Effector memory CD4-positive, alpha-beta T cell (primary cell): ENCODE measurements at places on chromosomes 1 and 21.

DNA sequence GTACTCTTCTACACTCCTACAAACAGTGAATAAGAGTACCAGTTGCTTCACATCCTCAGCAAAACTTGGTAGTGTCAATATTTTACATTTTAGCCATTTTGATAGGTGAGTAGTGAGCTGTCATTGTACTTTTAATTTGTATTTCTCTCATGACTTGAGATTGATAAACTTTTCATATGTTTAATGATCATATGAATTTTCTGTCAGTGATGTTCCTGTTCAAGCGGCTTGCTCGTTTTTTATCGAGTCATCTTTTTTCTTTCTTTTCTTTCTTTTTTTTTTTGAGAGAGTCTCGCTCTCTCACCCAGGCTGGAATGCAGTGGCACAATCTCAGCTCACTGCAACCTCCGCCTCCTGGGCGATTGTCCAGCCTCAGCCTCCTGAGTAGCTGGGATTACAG is 17.0 kb upstream of the WDTC1 start:
- H3K4me1 ChIP-seq, result no peaks in the 10 kb centered on the region
- H3K27me3 ChIP-seq, result no peaks in the 10 kb centered on the region
- H3K4me3 ChIP-seq, result no peak overlapping the region
- no peak overlapping the region for H3K27ac ChIP-seq
- DNase-seq, result no peak

- no peaks in the 10 kb centered on the region for H3K4me1 ChIP-seq
- H3K27ac ChIP-seq, result no peak overlapping the region
- no peaks in the 10 kb centered on the region for H3K27me3 ChIP-seq
- no peak for DNase-seq
Observed at GRCh38 chr1:204572923-204573922, 57.0 kb downstream of the MDM4 start.

- DNase-seq, result no peak
- no peaks in the 10 kb centered on the region for H3K36me3 ChIP-seq
- no peak overlapping the region for H3K4me3 ChIP-seq
- H3K27me3 ChIP-seq, result no peaks in the 10 kb centered on the region
- no peak overlapping the region for H3K27ac ChIP-seq
- H3K4me1 ChIP-seq, result no peaks in the 10 kb centered on the region
Observed at GRCh38 chr1:172456344-172456769, 12.5 kb upstream of the PIGC start.

DNA sequence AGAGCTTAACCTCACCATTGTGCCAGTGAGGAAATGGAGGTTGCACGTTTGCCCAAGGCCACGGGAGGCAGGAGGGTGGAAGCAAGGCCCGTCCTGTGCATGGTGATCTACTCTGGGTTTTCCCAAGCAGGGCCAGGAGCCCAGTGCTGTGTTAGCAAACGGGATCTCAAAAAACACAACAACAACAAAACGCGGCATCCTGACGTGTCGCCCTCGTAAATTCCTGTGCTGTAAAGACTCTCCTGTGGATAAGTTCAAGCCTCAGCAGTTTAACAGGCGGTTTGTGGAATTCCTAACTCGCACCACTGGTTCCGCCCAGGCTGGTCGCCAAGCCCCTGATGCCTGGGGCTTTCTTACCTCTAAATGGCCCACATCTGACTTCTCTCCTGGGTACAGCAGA is 39.1 kb downstream of the TFF3 start:
- H3K27me3 ChIP-seq, result no peaks in the 10 kb centered on the region
- no peak overlapping the region for H3K27ac ChIP-seq
- H3K4me3 ChIP-seq, result no peak overlapping the region

DNA sequence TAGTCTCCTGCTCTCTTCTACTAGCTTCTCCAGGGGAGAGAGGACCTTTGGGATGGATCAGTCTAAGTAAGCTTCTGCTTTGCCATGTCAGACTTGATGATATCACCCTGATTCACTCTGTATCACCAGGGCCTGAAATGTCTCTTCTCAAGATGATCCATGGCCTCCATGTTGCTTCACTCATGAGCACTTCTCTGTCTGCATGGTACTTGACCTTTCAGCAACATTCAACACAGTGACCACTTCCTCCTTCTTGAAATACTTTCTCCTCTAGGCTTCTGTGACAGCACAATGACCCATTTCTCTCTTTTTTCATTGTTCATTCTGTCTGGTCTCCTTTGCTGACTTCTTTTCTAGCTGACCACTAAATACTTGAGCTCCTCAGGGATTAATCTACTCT is 35.3 kb upstream of the NGF start:
- no peaks in the 10 kb centered on the region for H3K27me3 ChIP-seq
- no peak for DNase-seq
- no peak overlapping the region for H3K4me3 ChIP-seq
- no peaks in the 10 kb centered on the region for H3K4me1 ChIP-seq
- no peaks in the 10 kb centered on the region for H3K36me3 ChIP-seq

DNA sequence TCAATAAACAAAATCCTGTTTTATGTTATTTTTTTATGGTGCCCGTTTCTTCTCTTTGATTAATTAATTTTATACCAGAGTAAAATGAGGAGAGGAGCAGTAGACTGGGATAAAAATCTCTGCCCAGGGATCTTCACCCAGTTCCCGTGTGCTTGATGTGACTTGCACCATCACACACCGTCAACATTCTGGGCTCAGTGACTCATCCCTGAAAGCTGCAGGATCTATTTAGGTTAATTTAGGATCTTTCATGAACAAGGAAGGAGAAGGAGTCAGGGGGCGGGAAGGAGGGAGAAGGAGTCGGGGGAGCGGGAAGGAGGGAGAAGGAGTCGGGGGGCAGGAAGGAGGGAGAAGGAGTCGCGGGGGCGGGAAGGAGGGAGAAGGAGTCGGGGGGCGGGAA is 182.4 kb downstream of the SMYD3 start:
- H3K4me3 ChIP-seq, result no peak overlapping the region
- H3K4me1 ChIP-seq, result no peaks in the 10 kb centered on the region
- no peaks in the 10 kb centered on the region for H3K36me3 ChIP-seq
- H3K27me3 ChIP-seq, result no peaks in the 10 kb centered on the region
- H3K27ac ChIP-seq, result no peak overlapping the region

DNA sequence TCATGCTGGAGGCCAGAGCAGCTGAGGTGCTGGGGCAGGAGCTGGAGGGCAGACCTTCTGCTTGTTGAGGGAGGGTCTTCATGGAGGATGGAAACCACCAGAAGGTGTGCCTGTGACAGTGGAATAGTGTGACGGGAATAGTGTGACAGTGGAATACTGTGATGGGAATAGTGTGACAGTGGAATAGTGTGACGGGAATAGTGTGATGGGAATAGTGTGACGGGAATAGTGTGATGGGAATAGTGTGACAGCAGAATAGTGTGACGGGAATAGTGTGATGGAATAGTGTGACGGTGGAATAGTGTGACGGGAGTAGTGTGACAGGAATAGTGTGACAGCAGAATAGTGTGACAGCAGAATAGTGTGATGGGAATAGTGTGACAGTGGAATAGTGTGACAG is 325.1 kb downstream of the HHAT start:
- no peaks in the 10 kb centered on the region for H3K4me1 ChIP-seq
- no peak for DNase-seq
- H3K27ac ChIP-seq, result no peak overlapping the region
- no peaks in the 10 kb centered on the region for H3K27me3 ChIP-seq

DNA sequence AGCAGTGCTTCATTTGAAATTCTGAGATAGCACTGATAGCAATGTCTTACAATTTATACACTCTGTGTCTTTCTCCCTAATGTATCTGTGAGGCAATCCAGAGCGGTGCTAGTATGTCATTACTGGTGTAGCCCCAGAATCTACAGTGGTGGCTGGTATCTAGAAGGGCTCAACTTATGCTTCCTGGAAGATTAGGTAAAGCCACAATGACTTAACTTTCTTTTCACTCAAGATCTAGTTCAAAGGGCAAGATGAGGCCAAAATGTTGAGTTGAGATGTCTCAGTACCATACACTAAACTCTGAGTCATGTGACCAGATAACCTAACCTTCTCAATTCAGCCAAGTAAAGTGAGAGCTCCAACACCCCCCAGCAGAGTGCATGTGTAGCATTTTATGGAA is 77.5 kb downstream of the PAPPA2 start:
- no peak overlapping the region for H3K4me3 ChIP-seq
- H3K27ac ChIP-seq, result no peak overlapping the region

DNA sequence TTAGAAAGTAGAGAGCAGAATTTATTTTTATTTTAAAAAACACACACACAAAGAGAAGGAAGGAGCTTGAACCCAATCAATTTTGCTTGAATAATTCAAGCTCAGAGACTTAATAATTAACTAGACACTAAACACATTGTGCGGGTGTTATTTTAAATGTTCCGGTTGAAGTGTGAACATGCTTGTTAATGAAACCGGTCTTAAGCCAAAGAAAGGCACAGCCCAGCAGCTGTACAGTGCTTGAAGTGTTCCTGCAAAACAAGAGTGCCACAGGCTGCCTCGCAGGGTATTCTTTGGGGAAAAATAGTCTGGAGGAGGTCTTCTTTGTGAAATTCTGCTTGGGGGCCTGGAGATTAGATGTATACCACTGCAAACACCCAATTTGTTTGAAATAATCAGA is 2.2 kb upstream of the CDC42BPA start:
- no peak overlapping the region for H3K27ac ChIP-seq
- no peak overlapping the region for H3K4me3 ChIP-seq
- peaks cover 34% of the 10 kb centered on the region for H3K27me3 ChIP-seq
- no peaks in the 10 kb centered on the region for H3K36me3 ChIP-seq
- DNase-seq, result no peak

- DNase-seq, result no peak
- no peak overlapping the region for H3K27ac ChIP-seq
- H3K4me3 ChIP-seq, result no peak overlapping the region
- no peaks in the 10 kb centered on the region for H3K36me3 ChIP-seq
- no peaks in the 10 kb centered on the region for H3K27me3 ChIP-seq
Observed at GRCh38 chr21:19992540-19992939, 1005.7 kb upstream of the NCAM2 start.

DNA sequence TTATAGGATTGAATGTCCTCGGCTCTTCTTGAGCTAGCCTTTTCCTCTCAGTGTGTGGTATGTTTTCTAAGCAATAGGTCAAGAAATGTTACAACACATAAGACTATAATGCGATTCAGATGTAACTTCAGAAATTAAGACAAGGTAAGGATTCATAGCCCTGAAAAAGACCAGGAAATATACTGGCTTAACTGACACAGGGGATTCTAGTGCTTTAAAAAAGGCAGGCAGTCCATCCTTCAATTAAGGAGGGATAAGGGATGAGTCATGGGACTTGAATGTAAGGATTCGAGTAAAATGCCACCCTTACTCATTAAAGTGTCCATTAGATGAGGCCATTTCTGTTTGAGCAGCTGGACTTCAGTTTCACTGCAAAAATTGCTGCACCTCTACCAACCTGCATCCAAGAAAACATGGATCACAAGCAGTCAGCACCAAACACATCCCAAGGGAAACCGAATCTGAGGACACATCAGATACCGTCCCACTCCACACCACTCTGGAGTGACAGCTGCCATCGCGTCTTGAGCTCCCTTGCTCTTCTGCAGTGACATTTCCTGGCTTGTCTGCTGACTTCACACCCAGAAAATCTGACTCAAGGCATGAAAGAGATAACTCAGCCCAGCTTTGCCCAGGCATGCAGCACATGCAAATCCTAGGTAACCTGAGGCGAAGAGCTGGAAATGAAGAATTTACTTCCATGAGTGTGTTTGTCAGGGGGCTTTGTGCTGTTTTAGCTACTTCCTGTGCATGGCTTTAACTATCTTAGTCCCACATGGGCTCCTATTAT is 37.8 kb downstream of the NGF start:
- no peak for DNase-seq
- peaks cover 2% of the 10 kb centered on the region for H3K27me3 ChIP-seq
- H3K4me1 ChIP-seq, result no peaks in the 10 kb centered on the region
- no peak overlapping the region for H3K27ac ChIP-seq
- H3K4me3 ChIP-seq, result no peak overlapping the region

DNA sequence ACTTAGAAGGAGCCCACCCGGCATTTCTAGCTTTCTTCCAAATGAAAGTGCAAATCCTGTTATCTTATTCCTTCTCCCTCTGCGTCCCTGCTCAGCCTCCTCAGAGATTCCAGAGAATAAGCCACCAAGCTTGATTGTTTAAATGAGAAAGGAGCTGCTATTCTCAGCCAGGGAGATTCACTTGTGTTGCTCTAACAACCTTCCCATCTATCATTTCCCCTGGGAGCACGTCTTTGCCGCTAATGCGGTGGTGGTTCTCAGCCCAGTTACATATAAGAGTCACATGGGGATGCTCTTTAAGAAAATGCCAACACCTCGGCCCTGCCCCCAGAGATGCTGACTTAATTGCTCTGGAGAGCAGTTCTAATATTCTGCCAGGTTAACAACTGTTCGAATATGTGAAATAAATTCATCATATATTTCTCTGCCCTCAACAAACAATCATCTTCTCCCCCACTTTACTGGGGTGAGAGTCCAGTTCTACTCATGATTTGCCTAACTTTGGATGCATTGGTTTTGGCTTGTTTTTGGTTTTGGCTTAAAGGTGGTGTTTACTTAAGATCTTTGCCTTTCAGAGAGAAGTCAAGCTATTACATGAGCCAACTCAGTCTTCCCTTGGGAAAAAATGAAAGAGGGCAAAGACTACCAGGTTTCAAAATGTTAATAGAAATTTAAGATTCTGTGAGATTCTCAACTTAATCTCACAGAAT is 213.9 kb downstream of the SEC16B start:
- H3K36me3 ChIP-seq, result no peaks in the 10 kb centered on the region
- H3K4me1 ChIP-seq, result no peaks in the 10 kb centered on the region
- DNase-seq, result no peak
- H3K27ac ChIP-seq, result no peak overlapping the region
- no peak overlapping the region for H3K4me3 ChIP-seq

- no peak for DNase-seq
- H3K27ac ChIP-seq, result no peak overlapping the region
- H3K4me3 ChIP-seq, result no peak overlapping the region
Observed at GRCh38 chr1:44628962-44629756, 45.1 kb downstream of the TMEM53 start.

DNA sequence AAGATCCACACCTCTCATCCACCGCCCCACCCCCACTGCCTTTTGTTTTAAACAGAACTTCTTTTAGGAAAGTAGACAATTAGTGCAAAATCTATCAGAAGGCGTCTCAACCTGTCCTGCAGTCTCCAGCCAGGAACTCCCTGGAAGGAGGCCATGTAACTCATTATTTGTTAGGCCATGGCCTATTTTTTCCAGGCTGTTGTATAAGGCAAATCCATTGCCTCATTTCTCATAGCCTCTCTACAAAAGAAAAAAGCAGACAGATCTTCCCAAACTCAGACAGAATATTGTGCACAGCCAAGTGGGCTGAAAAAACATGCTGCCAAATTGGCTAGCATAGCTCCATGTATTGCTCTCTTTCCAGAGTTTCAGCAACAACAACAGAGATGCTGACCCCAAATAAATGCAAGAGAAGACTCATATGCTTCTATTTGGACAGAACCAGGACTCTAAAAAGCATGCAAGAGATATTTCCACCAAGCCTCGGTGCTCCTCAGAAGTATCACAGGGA is 770.7 kb upstream of the CXADR start:
- DNase-seq, result no peak
- no peaks in the 10 kb centered on the region for H3K36me3 ChIP-seq
- H3K4me3 ChIP-seq, result no peak overlapping the region
- H3K4me1 ChIP-seq, result no peaks in the 10 kb centered on the region
- no peak overlapping the region for H3K27ac ChIP-seq
- no peaks in the 10 kb centered on the region for H3K27me3 ChIP-seq
